ENCODE measurements at places on chromosomes 5 and 9.

DNA sequence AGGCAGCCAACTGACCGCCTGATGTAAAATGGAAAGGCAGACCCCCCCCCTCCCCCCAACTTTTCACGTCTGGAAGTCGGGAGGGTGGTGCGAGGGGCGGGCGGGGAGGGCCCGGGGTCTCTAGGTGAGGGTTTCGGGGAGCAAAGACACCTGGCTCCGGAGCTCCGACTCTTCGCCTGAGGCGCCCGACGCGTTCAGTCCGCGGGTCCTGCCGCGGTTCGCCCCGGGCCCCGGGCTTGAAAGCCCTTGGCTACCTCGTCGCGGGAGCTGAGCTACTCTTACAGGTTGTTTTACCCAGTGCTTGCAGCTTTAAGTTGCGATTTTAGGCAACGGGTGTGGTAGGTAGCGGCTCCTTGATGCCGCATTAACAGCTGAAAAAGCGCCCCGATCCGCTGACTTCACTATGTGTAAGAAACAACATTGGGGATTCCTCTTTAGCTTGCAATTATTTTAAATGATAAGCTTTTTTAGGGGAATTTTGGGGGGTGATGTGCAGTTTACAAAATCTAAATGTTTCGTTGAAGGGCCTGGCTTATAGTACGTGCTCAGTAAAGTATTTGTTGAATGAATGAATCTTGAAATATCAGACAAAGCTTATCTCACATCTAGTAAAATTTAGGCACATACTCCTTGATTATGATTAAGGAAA is 722 bp downstream of the CDC42SE2 start:
- peak; percentile 48 for DNase-seq

DNA sequence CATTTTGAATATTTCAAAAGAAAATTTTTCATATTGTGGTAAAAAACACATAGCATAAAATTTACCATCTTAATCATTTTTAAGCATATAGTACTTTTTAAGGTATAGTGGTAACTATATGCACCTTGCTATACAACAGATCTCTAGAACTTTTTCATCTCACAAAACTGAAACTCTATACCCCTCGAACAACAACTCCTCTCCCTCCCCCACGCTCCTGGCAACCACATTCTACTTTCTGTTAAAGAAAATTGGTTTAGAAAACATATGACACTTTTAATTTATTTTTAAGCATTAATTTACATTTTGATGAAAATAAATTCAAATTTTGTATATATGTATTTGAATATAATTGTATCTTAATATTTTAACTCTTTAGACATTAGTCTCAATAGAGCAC is 147.2 kb upstream of the EFNA5 start:
- DNase-seq = no peak

DNA sequence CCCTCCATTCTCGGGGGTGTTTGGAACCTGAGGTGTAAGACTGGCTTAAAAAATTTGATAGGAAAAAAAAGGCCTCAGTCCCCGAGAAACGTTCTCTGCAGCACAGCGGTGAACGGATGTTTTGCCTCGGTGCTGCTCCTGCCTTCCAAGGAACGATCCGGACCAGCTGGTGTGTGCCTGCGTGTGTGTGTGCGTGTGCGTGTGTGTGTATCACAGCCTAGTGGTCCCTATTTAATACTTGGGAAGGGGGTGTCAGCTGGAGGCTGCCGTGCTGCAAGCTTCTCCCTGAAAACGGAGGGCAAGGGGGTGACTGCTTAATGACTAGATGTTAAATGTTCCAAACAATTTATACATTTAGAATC is 76.9 kb downstream of the LHX2 start:
- DNase-seq = no peak

DNA sequence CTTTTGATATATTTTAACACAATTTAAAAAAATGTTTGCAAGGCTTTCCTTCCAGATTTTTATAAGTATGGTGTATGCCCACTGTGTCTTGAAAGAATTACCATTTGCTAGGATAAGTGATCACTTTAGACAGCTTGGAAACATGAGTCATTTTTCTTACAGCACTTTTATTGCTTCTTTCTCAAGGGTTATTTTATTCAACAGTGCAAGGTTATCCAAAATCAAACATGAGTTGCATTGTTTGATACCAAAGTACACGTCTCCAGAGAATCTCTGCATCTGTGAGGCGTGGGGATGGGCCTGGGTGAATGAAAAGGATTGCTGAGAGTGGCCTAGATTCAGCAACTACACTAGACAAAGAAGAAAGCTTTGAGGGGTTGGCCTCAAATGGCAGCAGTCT is 329.6 kb downstream of the ADAMTS6 start:
- no peak for DNase-seq

DNA sequence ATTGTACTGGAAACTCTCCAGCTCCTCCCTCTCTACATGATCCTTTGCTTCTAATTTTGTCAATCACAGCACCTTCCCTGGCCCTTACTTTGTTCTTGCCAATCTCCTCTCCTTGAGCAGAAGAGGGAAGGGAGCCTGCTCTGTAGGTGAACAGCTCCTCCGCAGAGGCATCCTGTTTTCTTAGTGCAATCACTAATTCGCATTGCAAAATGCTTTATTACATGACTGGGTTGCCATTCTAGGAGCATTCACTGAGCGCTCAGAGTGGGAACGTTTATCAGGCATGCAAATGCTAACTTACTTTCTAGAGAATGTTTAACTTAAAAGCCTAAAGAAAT is 416 bp upstream of the SNX18 start:
- DNase-seq = no peak

- DNase-seq = peak; percentile 15
These were observed 24.3 kb upstream of the PRRC1 start for GRCh38 chr5:127492854-127493738.

DNA sequence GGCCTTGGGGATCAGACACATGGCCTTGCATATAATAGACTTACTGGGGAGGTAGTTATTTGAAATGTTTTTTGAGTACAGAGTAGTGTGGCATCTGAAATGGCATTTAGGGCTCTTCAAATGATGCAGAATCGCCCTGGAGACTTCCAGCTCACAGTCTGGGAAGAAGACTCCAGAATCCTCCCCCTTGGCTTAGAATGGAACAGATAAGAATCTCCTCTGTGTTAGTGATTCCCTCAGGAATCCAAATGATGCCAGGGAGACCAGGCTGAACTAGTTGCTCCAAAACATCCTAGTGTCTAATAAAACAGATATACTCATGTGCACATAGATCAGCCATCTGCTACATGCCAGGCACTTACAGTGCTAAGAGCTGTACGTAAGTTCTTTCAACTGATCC is 38.6 kb upstream of the SMC5 start:
- no peak for DNase-seq

GRCh38 chr9:108803428-108804065 is 52.2 kb downstream of the ACTL7B start:
- DNase-seq = no peak

DNA sequence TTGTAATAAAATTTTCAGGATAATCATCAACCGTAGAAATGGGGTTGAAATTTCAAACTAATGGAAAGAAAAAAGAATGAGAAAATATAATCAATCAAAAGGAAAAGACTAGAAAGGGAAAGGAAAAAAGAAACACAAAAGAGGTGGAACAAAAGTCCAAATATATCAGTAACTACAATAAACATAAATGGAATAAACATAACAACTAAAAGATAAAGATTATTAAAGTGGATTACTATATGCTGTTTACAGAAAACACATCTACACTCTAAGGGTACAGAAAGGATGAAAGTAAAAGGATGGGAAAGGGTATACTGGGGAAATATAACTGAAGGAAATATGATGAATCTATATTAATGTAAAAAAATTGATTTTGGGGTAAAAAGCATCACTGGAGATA is 43.0 kb downstream of the AHRR start:
- no peak for DNase-seq

DNA sequence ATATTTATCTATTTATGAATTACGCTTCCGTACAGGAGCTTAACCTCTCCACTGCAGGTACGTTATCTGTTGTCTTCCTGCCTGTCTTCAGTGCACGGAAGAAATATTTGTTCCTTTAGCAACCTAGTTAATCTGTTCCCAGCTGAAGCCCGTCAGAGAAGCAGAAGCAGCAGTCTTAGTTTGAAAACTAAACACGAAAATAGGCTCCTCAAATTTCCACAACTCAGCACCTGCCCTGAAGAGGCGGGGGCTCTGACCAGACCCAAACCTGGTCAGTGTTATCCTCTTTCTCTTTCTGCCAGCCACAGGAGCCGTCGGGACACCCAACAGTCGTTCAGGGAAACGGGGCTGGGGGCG is 462 bp downstream of the NUDCD2 start:
- no peak for DNase-seq

DNA sequence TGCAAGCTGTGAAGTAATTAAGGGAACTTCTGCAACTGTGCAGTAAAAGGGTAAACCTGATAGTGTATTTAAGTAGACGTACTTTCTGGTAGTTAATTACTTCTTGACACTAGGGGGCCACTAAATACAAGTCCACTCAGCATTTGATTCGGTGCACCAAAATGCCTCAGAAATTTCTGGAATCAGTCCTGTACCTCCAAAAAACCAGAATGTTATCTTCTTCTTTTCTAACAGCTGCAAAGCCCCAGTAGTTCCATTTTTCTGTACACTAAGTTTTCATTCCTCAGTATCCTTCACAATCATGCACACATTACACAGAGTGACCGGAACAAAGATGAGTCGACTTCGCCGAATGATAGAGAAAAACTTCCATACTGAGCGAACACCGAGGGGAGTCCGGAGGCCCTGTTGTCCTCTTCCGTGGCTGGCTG is 484 bp downstream of the GFM2 start:
- DNase-seq = peak; percentile 29

GRCh38 chr5:135206862-135207261 is 172.8 kb upstream of the PITX1 start:
- no peak for DNase-seq

DNA sequence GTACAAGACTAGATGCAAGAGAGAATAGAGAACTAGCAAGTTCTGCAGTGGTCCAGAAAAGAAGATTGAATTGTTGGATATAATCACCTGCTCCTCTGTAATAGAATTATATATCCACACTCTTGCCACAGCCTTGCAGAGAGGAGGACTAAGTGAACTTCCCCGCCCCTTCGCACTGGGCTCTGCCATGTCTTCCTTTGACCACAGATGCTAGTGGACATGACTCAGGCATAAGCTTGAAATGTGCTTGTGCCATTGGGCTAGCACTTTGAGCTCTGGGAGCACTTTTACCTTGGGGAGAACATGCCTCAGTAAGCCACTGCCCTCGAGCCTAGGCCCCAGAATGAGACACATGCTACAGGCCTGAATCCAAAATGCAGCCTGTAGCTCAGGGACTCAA is 113.5 kb upstream of the RASA1 start:
- DNase-seq = no peak

DNA sequence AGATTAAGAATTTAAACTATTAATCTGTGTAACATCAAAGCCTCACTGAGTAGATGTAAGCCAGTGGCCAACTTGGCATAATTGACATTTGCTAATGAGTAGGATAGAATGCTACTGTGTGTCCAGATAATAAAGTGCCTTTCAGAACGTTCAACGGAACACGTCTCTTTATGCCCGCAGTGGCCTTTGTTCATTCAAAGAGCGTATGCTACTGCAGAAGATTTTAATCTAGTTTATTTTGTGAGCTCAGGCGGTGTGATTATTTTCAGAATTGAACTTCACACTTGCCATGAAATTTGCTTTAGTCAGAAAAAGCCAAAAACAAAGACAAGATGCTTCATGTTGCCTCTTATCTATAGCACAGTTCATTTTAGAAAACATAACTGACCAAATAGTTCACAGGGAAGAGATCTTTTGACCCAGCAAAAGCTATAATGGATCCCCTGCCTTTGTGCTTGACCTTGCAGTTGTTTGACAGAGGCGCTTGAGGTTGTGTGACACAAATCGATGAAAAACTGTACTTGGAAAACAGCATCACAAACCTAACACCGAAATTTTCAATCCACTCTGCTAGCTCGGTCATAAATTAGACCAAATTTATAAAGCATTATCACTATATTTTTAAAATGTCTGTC is 530.9 kb upstream of the TYRP1 start:
- no peak for DNase-seq

DNA sequence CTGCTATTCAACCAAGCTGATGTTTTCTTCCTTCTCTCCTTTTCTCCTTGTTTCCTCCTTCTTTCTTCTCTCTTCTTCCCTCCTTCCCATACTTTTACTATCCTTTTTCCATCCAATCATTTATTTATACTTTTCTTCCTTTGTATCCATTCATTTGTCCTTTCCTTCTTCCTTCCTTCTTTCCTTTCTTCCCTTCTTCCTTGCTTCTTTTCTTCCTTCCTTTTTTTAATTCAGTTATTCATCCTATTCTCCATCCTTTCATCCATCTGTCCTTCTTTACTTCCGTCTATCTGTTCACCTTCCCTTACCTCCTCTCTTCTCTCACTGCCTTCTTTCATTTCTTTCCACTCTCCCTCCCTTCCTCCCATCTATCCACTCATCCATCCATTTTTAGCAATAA is 24.0 kb upstream of the PPARGC1B start:
- no peak for DNase-seq

DNA sequence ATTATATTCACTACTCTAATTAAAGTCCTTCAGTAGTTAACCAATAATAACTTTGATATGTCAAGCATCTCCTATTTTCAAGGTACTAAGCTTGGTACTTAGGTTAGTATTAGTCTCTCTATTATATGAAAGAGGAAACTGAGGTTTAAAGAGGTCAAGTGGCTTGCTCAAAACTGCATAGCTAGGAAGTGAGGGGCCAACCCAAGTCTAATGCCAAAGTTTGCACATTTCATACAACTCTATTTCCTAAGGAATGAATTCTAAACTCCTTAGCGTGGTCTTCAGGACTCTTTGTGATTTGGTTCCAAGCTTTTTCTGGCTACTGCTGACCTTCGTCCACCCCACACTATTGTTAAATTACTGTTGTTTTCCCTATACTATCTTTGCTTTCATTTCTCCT is 9.9 kb upstream of the SHOC1 start:
- DNase-seq = no peak

DNA sequence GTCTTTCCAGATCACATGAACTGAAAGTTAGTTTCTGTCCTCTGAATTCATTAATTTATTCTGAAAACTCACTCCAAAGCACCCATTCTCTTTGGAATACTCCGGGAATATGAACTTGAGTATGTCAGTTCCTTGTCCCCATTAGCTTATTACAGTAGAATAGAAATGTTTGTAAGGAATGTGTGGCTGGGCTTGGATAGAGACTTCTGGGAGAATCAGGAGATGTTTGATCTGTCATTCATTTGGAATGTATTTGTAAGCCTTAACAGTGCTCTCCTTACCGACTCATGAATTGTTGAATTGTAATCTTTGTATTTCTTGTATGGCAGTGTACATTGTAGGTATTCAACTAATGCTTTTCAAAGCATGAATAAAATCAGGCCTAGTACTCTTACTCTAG is 548.4 kb downstream of the LRRC70 start:
- DNase-seq = no peak

- no peak for DNase-seq
These were observed 87.2 kb upstream of the DMRT1 start for GRCh38 chr9:754150-754931.
